Ascending aorta (tissue), 2 donors: ENCODE measurements at places on chromosomes 2 and 18.

DNA sequence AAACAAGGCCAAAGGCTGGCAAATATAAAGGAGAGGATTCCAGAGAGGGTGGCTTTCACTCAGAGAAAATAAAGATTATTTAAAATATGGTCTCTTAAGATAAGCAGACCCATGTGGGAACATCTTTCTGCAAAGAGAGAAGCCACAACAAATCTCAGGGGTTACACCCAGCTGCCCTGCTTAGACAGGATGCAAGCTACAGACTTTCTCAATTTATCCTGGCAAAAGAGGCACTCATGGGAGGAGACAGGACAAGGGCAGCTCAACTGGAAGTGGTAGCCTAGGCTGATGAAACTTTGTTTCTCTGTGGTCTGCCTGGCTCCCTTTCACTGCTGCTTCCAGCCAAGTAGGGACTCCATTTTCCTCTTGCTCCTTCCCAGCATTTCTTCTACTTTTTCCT, 25.9 kb upstream of the SULT1C4 start:
- no peak for DNase-seq

GRCh38 chr2:163595028-163595427, 140.8 kb downstream of the FIGN start:
- no peak for DNase-seq

DNA sequence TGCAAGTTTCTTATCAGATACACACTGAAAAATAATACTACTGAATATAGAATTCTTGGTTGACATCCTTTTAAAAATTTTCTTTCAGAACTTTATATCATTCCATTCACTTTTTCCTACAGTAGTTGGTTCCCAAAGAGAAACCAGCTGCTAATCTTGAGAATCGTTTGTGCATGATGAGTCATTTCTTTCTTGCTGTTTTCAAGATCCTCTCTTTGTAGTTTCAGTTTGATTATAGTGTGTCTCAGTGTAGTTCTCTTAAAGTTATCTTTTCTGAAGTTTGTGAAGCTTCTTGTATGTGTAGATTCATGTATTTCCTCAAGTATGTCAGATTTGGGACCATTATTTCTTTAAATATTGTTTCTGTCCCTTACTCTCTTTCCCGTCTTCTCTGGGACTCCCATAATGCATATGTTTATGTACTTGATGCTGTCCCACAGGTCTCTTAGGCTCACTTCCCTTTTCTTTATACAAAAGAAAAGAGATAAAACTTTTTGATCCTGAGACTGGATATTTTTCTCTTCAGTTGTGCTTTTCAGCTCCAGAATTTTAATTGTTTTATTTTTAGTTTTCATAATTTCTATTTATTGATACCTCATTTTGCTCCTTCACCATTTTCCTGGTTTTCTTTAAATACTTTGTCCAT, 801.0 kb downstream of the TDRD15 start:
- DNase-seq, result no peak

- no peak for DNase-seq
These were observed 73.1 kb downstream of the RAB3GAP1 start for GRCh38 chr2:135124924-135125886.

GRCh38 chr2:137957033-137957432, 7.2 kb upstream of the HNMT start:
- no peak for DNase-seq

DNA sequence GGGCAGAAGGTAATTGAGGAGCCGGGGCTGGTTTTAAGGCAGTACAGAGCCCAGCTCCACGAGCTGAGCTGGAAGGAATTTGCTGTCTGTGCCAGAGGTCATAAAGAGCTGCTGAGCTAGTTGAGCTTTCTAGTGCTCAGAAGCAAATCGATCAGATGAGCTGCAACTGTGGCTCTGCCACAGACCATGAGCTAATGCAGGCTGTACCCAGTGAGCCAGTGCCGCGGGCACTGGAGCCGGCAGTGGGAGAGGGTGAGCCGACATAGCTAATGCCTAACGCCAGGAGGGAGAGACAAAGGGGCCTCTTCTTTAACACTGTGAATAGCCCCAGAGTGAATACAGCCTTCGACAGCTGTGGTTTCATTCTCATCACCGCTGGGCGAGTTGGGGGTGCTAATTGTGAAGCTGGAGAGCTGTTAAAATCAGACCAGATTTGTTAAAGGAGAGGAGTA, 410.1 kb upstream of the TCF4 start:
- no peak for DNase-seq

DNA sequence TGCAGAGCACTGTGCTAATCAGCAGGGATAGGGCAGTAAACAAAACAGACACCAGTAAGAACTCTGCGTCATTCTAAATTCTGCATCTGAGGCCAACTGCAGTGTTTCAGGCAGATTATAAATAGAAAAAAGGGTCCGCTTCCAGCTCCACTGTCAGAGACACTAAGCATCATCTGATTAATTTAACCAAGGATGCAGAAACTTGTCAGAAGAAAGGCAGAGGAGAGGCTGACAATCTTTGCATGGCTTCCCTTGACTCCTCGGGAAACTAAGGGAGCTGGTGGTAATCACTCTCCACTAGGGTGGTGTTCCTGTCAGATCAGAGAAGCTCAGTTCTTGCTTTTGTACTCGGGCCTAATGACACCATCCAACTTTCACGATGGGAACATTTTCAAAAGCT, 123.5 kb downstream of the DNAH6 start:
- no peak for DNase-seq

- no peak for DNase-seq
These were observed 31.8 kb downstream of the SERPINB5 start for GRCh38 chr18:63508596-63508995.

DNA sequence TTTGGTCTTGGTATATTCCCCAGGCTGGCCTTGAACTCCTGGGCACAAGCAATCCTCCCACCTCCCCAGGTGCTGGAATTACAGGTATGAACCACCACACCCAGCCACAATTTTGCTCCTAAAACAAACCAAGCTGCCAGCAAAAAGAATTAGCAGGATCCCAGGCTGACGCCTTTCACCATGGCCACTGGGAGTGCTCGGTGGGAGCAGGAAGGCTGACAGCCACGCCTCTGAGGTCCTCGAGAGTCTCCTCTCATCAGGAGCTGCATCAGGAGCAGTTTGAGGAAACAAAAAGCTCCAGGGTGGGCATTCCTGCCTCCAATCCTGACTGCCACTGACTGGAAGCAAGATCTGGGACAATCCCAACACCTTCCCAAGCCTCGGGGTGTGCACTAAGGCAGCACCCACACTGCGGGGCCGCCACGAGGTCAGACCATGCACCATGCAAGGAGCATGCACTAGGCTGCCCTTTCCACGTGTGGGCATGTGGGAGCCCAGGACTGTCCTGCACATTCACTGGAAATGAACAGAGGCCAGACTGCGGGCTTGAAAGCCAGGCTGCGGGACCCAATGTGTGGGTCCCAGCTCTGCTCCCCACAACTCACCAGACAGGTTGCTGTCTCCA, 51.4 kb downstream of the TFCP2L1 start:
- DNase-seq, result no peak

DNA sequence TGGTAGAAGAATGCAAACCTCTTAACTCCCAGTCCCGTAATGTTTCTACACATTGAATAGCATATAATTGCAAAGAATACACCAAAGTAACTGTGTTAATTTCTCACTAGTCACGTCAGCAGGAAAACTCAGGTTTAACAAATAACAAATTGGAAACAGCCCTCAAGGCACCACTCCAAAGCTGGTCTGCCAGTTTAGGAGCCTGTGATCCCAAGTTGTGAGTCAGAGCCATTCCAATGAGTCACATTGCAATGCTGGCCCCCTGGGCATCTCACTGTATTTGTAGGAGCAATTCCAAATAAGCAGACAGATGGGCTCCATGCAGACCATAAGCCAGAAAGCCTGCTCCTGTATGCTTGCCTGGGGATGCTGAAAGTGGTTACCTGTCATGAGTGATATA, 143.2 kb upstream of the SETBP1 start:
- DNase-seq, result no peak

GRCh38 chr2:2422621-2423020, 91.5 kb upstream of the MYT1L start:
- DNase-seq, result no peak

- DNase-seq, result no peak
These were observed 82.0 kb downstream of the GALNT13 start for GRCh38 chr2:153953761-153954160.

DNA sequence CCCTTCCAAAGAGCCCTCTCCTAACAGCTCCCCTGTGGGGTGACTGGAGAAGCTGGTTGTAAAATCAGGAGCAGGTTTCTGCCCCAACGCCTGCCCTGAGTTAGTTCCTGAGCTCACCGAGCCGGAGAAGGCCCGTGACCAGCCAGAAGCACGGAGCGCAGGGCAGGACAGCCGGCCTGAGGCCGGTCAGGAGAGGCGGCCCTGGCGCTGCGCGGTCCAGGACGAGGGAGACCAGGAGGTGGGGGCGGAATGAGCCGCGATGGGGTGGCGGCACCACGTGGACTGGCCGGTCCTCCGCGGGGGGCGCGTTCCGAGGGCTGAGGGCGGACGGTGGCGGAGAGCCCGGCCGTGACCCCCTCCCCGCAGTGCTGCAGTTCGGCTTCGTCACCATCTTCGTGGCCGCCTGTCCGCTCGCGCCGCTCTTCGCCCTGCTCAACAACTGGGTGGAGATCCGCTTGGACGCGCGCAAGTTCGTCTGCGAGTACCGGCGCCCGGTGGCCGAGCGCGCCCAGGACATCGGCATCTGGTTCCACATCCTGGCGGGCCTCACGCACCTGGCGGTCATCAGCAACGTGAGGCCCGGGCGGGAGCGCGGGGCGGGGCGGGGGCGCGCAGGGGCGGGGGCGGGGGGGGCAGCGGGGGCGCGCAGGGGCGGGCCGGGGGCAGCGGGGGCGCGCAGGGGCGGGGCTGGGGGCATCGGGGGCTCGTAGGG, 29.0 kb downstream of the ANO7 start:
- peak; percentile 77 for DNase-seq

DNA sequence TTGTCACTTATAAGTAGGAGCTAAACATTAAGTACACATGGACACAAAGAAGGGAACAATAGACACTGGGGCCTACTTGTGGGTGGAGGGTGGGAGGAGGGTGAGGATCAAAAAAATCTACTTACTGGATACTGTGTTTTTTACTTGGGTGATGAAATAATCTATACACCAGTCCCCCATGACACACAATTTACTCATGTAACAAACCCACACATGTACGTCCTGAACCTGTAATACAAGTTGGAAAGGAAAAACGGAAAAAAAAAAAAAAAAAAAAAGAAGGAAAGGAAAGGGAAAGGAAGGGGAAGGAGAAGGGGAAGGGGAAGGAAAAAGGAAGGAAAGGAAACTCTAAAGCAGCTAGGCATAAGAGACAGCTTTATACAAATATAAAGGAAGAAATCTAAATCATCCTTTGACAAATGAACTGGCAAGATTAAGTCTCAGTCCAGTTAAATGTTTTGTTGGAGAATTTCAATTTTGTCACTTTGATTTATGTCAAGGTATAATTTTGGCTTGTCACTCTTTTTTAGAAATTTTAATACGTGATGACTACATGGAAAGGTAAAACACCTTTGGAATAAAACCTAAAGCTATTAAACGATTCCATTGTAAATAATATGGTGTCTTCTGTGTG, 169.4 kb upstream of the OTX1 start:
- no peak for DNase-seq

DNA sequence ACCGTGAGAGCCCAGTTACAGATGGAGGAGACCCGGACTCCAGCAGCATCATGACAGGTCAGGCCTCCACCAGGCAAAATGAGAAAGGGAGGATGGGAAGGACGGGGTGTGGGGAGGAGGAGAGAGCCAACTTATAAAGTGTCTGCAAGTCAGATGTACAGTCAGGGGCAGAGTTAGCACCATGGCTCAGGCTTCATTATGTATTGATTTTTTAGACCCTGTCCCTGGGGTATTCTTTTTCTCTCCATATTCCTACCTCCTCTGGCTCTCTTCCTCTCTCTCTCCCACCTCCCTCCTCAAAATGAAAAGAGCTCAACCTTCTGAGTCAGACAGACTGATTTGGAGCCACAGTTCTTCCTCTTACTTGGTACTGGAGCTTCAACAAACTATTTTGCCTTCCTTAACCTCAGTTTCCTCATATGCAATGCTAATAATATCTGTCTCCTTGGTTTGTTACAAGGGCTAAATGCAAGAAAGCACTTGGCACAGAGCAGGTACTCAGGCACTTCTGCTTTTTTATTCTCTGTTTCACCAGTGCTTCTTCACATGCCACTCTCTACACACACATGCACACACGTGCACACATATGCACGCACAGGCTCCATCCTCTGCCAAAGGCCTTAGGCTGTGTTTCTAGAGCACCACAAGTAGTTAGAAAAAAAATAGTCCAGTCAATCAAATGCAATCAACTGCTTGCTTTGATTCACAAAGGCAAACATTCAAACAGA, 92.3 kb upstream of the PKDCC start:
- DNase-seq, result no peak

- DNase-seq, result no peak
These were observed 273.1 kb downstream of the SP3 start for GRCh38 chr2:173692068-173692467.
